ENCODE measurements at places on chromosomes 6 and 20.

- DNase-seq: no peak
These were observed 5.6 kb upstream of the PXMP4 start for GRCh38 chr20:33725607-33726264.

- DNase-seq: no peak
These were observed 22.8 kb downstream of the VGLL2 start for GRCh38 chr6:117288083-117288715.

DNA sequence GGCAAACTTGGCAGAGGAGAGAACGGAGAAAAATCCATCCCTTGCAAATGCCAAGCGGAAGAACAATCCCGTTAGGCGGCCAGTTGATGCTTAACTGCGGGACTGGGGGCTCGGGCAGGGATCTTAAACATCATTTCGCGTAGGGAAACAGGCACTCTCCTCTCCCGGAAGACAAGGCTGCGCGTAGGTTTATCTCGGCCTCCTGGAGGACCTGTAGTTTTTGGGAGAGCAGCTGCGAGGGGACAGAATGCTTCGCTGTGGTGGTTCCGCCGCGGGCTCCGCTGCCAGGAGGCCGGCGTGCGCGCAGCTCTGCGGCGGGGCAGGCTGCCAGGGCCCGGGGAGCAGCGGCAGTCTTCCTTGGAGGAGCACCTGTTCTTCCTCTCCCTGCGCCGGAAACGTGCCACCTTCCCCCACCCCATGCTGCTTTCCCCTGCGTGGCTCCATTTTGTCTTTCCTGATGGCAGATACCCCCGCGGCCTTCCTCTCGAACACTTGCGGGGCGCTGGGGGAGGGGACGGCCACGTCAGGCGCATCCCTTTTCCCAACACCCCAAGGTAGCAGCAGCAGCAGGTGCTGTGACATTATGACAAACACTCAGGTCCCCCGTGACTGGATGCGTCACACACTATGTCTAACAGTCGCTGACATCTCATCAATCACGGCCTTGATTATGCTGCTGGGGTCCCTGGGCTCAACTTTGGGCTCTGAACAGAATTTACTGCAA lies 230.7 kb upstream of the BTBD3 start:
- no peak for DNase-seq

DNA sequence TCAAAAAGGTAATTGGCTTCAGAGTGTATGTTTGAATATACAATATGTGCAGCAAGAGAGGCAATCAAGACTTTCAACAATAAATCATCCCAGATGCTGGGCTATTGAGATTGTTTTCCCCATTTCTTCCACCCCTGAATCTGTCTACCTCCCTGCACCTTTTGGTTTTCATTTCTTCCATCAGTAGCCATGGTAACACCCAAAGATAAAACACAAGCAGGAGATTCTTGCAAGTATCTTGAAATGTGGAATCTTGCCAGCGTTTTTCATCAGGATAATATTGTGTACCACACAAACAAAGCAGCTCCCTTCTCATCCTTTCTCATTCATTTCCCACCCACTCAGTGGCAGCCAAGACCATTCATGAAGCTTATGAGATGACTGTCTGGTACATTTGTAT lies 73.0 kb upstream of the NRSN1 start:
- no peak for DNase-seq

GRCh38 chr20:41068806-41069205 lies 40.2 kb downstream of the TOP1 start:
- DNase-seq: no peak

GRCh38 chr20:34045294-34045693 lies 51.6 kb downstream of the RALY start:
- DNase-seq: no peak

Data from stimulated activated effector memory CD8-positive, alpha-beta T cell treated with anti-CD3 and anti-CD28 coated beads, Interleukin-12 subunit alpha, Interleukin-12 subunit beta, amount 100 ng/mL, for 72 hours (primary cell).